ENCODE measurements at places on chromosomes 13 and 19. TPM values are rescaled to one million over a fixed set of nuclear protein-coding genes. Genes with fewer than 3 reads are reported as not detected.

EHD2 gene
- 0.47 TPM for total RNA-seq

NCR1 gene
- 2.8 TPM for total RNA-seq

SPATA13 gene
- 90.3 TPM for total RNA-seq

NALCN gene
- not detected for total RNA-seq

- H3K4me3 ChIP-seq: no peak overlapping the region
- H3K36me3 ChIP-seq: no peaks in the 10 kb centered on the region
- no peak for DNase-seq
- no peaks in the 10 kb centered on the region for H3K27me3 ChIP-seq
- no peaks in the 10 kb centered on the region for H3K4me1 ChIP-seq
Observed at GRCh38 chr13:95356916-95357315, 55.7 kb upstream of the ABCC4 start.

DNA sequence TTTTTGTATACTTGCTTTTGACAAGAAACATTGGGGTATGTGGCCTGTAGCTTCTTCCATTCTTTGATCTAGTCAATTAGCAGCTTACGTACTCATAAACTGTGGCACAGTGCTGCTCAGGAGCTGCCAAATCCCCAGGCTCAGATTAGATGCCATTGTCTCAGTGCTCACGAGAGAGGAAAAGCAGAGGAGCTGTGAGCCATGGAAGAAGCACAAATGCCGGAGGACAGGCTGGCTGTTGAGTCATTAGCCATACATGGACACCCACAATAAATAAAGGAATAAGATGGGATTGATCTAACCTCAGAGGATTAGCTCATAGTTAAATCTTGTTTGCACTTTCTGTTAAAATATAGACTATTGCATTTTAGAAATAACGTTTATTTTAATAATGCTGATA is 121.7 kb downstream of the POSTN start:
- no peaks in the 10 kb centered on the region for H3K4me1 ChIP-seq
- H3K27me3 ChIP-seq: no peaks in the 10 kb centered on the region
- no peak for DNase-seq

DNA sequence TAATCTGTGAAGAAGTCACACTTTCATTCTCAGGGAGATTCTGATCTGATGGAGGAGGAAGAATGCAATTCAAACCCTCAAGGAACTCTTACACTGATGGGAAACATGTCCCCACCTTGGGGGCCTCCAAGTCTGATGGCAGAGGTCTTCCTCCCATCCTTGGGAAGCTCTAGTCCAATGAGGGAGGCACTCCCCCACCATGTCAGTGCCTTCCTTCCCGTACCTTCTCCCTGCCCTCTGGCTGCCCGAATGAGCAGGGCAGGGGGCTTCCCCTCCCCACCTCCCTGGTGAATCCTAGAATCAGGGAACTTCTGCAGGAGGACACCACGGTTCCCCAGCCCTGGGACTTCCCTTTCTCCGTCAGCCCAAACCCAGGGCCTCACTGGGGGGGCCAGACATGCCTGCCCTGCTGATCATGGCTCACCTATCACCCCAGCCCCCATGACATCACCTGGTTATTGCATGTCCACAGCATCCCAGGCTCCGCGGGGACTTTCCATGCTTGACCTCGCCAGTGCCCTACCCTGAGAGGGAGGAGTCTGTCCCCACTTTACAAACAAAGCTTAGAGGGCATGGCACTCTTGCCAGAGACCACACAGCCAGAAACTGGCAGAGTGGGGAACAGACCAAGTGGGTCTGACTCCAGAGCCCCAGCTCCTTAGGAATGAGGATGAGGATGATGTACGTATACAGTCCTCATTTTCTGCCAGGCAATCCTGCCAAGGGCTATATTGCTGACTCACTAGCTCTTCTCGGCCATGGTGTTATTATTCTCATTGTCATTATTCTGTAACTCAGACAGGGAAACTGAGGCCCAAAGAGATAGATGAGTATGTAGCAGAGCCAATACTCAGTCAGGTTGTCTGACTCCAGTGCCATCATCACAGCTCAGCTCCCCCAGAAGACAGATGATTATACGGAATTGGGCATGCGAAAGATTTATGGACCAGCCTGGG is 9.6 kb upstream of the BCL3 start:
- no peak overlapping the region for H3K27ac ChIP-seq
- no peaks in the 10 kb centered on the region for H3K36me3 ChIP-seq
- H3K4me1 ChIP-seq: no peaks in the 10 kb centered on the region
- no peaks in the 10 kb centered on the region for H3K27me3 ChIP-seq
- H3K4me3 ChIP-seq: no peak overlapping the region
- DNase-seq: no peak

DNA sequence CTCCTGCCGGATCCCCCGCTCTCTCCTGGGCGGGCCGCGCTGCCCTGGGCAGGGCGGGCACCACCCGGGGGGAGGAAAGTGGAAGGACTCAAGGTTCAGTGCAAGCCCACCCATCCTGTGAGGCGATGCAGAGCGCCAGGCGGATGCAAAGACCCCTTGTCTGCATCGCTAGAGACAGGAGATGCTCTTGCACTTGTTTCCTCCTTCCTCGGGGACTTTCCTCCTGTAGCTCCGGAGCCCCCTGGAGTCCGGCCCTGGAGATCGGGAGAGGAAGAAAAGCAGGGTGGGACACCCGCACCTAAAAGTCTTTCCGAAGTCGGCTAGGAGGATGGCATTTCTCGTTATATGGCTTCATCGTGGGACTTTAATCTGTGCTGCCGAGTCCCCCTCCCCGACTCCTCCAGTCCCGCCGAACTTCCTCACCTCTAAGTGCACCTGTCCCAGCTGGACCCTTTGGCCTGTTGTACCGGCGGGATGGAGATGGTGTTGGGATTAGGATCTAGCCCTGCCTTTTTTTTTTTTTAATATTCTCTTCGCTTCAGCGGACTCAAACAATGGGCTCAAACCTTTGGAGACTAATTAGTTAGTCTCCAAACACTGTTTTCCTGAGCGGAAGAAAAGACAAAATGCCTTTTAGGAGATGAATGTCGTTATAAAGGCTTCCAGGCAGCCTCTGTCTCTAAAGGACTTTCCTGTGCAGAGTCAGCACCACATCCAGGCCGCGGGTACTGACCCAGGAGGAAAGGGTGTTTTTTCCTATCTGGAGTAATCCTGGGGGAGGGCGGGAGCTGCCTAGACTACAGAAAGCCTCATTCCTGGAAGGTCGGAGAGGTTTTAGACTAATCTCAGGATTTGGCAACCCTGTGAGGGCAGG is 725 bp downstream of the FAM124A start:
- no peak overlapping the region for H3K27ac ChIP-seq
- no peak for DNase-seq

GRCh38 chr19:31716826-31717225 is 367.6 kb upstream of the TSHZ3 start:
- DNase-seq: no peak
- no peak overlapping the region for H3K4me3 ChIP-seq
- no peaks in the 10 kb centered on the region for H3K36me3 ChIP-seq

GRCh38 chr13:106479929-106480328 is 55.5 kb downstream of the EFNB2 start:
- no peak overlapping the region for H3K27ac ChIP-seq
- no peak for DNase-seq
- no peak overlapping the region for H3K4me3 ChIP-seq
- H3K27me3 ChIP-seq: peaks cover 11% of the 10 kb centered on the region

DNA sequence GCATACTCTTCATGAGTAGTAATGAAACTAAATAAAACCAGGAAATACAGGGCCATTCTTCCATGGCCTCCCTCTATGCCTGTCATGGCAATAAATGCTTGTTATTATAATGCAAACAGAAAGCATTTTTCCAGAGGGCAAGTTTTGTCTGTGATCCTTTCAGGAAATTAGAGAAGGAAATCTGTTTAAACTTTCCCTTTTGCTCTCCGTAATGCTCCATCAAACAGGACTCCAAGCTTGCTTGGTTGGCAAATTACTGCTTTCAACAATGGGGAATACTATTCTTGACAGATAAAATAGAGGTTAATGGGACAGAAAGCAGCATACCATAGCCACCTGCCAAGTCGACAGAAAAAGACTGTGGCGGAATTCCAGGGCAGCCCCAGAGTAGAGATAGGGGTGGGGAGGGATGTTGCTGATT is 252.5 kb downstream of the LHFPL6 start:
- H3K4me1 ChIP-seq: no peaks in the 10 kb centered on the region
- H3K4me3 ChIP-seq: no peak overlapping the region
- H3K36me3 ChIP-seq: no peaks in the 10 kb centered on the region
- H3K27ac ChIP-seq: no peak overlapping the region
- no peaks in the 10 kb centered on the region for H3K27me3 ChIP-seq
- no peak for DNase-seq

Data from T-cell (primary cell).